ENCODE measurements at places on chromosomes 3 and 15.

GRCh38 chr3:143988306-143988705, 16.7 kb downstream of the DIPK2A start:
- no peak for DNase-seq

- no peak for DNase-seq
Observed at GRCh38 chr15:74804935-74805334, 7.7 kb upstream of the LMAN1L start.

GRCh38 chr3:53740956-53741355, 105.3 kb downstream of the CHDH start:
- DNase-seq = no peak

GRCh38 chr15:30991255-30992235, at the start of gene MTMR10:
Gene MTMR10 (minus strand): TSS chr15:30991628. CDS start chr15:30991506, 122 bp downstream.
- peak; percentile 70 for DNase-seq

DNA sequence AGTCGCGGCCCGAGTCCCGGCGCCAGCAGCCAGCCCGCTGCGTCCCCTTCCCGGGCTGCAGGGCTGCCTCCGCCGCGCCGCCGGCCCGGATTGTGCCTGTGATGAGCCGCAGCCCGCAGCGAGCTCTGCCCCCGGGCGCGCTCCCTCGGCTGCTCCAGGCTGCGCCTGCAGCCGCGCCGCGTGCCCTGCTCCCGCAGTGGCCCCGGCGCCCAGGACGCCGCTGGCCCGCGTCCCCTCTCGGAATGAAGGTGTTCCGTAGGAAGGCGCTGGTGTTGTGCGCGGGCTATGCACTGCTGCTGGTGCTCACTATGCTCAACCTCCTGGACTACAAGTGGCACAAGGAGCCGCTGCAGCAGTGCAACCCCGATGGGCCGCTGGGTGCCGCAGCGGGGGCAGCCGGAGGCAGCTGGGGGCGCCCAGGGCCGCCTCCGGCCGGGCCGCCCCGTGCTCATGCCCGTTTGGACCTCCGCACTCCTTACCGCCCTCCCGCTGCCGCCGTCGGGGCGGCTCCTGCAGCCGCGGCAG, 1.2 kb downstream of the CHST2 start:
- peak; percentile 32 for DNase-seq

DNA sequence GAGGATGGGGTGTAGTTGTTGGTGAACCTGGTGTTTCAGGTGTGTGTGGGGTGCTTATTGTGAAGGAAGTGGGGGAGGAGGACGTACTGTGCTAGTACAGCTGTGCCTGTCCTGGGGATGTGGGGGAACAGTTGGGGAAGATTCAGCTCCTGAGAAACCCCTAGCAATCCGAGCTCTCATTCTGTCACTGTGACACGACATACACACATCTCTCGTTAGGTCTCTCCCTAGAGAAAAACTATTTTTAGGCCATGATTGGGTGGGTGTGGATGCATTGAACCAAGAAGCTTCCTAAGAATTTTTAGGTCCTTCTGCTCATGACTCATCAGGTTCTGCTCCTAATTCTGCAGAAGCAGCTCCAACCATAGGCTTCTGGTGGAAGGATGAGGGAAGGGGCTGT, 54.3 kb downstream of the SLC30A4 start:
- no peak for DNase-seq

DNA sequence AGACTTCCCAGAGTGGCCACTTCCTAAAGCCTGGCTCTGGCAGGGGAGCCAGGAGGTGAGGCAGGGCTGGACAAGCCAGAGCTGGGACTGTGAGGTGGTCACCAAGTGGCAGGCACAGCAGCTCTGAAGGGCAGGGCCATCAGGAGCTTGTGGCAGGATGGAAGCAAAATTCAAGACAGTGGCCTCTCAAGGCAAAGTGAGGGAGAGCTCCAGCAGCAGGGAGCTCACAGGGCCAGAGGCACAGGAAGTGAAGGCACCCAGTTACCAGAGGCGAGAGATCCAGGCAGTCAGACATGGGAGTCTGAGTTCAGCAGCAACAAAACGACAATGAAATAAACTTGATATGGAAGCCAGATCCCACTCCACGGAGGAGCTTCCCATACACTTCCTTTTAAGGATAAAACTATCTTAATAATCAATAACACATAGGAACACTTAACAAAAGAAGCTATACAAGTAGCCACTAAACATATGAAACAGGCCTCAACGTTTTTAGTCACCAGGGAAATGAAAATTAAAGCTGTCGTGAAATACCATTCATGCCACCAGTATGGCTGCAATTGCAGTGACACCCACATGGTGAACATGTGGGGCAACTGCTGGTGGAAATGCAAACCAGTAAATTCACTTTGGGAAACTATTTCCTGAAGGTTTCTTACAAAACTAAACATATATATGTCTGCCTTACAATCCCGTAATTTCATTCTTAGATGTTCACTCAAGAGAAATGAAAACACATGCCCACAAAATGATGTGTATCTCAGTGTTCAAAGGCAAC, 35.4 kb upstream of the TMEM158 start:
- no peak for DNase-seq

DNA sequence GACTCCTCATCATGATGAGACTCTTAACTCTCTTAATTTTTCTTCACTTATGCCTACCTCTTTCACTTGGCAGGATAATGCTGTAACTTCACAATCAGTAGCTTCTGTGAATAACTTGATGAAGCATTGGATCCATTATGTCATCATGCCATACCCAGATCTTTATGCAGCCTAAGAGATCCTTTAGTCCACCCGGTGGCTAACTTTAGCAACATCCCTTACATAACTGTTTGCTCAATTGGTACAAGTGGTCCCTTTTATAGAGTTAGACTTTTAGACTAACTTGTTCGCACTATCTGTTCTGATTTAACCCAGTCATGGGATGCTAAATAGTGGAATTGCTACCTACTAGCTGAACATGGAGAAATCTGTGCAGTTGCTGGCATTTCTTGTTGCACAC, 184.5 kb downstream of the USP13 start:
- peak; percentile 20 for DNase-seq

DNA sequence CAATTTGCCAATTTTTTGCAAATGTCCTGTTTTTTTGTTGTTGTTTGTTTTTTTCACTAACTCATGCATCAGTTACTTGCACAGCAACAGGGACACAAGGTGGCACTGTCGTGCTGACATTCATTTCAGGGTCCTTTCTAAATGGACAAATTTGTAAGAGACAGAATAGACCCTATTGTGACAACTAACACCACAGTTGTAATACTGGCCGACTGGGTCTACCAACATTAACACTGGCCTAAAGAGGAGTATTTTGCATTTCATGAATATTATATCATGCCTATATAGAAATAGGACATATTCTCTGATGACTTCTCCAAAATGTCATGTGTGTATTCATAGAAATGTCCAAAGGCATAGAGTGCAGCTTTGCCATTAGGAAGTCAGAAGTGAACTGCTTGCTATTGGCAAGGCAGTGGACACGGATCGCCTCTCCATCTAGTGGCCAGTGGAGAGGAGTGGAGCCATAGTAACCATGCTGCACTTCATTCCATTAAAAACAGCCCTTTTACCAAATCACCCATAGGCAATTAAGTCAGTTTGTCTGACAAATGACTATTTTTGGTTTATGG, 54.8 kb downstream of the ZBTB20 start:
- DNase-seq = peak; percentile 77

GRCh38 chr3:5210926-5211325, 23.4 kb downstream of the EDEM1 start:
- DNase-seq = no peak

DNA sequence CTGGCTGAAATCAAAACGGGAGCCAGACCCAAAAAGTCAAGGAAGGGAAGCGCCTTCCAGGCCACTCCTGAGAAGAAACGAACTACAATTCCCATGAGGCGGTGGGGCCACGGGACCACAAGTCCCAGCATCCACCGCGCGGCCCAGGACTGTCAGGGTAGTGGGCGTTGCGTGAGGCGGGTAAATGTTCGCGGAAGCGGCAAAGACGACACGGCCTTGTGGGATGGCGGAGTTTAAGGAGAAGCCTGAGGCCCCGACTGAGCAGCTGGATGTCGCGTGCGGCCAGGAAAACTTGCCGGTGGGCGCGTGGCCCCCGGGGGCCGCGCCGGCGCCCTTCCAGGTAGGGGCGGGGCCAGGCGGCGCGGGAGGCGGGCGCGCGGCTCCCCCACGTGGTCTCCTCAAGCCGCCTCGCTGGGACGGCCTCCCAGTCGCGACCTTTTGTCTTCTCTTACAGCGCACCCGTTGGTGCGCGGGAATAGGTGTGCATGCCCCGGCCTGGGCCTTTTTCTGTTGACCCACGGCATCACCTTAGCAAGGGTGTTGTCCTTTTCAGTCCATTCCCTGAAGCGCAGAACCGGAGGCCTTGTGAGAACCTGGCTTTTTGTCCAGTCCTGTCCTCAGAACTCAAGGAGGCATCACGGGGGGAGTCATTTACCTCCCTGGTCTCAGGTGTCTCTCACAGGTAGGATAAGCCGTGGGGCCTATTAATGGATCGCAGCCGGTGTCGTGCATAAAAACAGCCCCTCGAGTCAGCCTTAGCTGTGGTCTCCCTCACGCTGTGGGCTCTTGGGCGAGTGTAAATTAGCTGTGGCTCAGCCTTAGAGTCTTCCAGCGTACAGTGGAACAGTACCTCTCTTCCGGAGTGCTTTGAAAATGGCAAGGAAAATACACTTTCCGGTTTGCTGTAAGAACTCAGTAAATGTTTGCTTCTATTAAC, at the start of gene SETMAR:
Gene SETMAR, plus strand, starts transcription at position 183 of the 937 bp plus-strand sequence. Its CDS starts 2 bp downstream, at position 185.
- DNase-seq = peak; percentile 85

DNA sequence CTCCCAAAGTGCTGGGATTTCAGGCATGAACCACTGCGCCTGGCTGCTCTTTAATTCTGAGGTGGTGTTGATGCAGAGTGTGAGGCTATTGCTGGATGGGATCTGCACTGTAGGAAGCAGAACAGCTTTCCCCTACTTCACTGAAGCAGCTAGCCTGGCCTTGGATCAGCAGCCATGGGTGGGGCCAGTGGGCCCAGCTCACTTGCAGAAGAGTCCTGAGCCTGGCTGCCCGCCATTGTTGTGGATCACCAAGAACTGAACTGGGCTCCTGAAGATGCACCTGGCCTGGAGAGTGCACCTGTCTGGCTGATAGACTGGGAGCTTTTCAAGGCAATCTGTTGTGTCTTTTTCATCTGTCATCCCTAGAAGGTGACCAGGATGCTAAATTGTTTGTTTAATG, 11.9 kb downstream of the TLNRD1 start:
- DNase-seq = no peak

DNA sequence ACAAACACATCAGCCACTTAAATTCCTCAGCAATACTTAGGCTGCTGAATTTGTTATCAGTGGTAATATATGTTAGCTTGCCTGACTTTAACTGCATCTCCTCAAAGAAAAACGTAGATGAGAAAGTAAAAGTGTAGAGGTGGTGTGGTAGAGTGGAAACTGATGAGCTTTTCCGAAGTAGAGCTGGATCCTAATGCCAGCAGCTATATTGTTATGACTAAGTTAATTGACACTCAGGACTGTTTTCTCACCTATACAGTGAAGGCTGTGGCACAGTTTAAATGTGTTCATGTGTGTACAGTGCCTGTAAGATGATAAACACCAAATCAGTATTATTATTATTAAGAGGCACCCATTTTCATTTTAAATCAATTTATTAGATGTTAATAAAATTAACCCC, 174.9 kb downstream of the TNIK start:
- DNase-seq = no peak

DNA sequence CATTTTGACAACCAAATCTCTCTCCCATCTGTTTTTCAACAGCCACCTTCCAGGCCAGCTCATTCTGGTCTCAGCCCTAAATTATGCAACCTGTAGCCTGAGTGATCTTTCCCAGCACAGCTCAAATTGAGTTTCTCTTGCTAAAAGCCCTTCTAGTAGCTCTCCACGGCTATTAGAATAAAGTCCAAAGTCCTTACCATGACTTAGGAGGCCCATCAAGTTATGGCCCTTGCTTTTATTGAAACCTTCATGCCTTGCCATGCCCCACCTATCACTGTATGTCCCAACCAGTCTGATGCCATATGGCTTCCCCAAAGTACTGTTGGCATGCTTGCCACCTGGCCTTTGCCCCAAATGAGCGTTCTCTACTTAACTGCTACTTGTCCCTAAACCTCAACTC, 303.5 kb upstream of the GADL1 start:
- DNase-seq = peak; percentile 72

- DNase-seq = no peak
Observed at GRCh38 chr3:41002104-41002503, 197.2 kb upstream of the CTNNB1 start.

DNA sequence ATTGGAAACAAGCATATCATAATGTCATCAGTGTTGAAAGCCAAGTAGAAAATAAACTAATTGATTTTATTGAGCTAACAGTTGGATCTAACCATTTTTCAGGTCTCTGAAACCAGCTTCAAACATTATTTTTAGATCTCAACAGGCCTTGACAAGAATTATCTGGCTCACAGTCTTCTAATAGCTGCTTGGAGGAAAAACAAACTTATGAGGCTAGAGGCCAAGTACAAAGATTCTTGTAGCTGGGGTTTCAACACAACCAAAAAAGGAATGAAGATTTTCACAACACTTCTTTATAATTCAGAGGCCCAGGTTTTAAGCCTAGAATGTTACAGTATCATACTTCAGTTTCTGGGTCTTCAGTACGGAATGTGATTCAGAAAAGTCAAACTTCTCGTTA, 3.7 kb downstream of the SETMAR start:
- DNase-seq = peak; percentile 66

DNA sequence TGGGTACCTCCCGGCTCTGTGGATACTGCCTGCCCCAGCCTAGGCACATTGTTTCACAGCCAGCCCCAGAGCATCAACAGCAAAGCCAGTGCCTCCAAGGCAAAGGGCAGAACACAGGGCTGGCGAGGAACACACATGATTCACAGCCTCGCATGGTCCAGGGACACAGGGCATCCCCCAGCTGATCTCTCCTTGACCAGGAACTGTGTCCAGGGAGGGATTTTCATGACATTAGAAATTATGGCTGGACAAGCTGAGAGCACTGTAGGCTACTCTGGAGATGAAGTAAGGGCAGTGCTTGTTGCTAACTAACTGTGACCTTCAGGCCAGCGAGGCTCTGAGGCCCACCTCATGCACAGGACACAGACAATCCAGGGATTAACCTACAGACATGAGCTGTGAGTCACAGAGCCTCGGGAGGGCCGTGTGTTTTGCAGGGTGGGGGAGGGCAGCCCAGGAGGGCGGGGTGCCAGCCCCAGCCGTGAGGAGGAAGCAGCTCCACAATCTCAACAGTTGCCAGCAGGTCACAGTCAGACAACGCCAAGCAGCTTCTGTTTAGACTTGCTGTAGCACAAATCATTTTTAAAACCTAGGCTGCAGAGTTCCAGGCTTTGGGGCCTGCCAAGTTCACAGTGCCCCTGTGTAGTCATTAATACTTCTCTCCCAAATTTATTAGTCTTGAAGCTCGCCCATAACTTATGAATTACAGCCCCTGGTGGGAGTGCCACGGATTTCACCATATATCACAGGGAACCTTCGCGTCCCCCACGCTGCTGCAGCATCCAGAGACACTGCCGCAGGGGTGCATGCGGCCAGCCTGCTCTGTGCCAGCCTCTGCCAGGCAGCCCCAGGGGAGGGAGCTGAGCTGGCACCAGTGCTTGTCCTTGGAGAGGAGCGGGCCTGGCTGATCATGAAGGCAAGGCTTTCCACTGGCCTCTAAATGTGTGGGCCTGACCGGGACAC, 114.7 kb downstream of the ETFA start:
- DNase-seq = peak; percentile 81

- no peak for DNase-seq
Observed at GRCh38 chr3:23831517-23832394, 26.0 kb downstream of the UBE2E1 start.

GRCh38 chr15:44296625-44297524, 8.4 kb downstream of the GOLM2 start:
- peak; percentile 49 for DNase-seq

GRCh38 chr3:194148383-194148782, 12.4 kb downstream of the HES1 start:
- no peak for DNase-seq

Measured in fibroblast of the aortic adventitia (primary cell).